ENCODE measurements at places on chromosomes 16 and 17.

- DNase-seq = peak; percentile 76
Observed at GRCh38 chr16:89696670-89697128, 4.8 kb downstream of the SPATA2L start.

DNA sequence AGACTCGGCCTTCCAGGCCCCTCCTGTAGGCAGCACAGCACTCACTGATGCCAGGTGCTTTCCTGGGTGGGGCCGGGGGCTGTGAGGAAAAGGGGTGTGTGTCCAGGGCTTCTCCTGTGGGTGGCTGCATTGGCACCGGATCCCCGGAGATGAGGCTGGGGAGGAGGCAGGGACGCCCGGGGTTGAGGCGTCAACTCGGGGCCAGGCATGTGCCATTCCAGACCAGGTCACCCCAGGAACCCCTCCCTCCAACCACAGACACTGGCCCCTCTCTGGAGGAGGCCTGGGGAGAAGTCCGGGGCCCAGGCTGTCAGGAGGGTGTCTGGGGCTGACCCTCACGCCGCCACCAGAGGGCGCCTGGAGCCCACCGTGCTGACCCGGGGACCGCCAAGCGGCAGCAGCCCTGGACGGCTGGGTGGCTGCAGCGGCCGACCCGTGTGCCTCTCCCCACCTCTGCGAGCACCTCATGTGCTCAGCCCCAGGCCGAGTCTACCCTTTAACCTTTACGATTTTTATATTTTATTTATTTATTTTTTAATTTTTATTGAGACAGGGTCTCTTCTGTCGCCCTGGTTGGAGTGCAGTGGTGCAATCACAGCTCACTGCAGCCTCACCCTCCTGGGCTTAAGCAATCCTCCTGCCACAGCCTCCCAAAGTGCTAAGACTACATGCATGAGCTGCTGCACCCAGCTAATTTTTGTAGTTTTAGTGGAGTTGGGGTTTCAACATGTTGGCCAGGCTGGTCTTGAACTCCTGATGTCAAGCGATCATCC lies 3.2 kb upstream of the METRN start:
- DNase-seq = no peak

- DNase-seq = no peak
Observed at GRCh38 chr16:30738984-30739951, 9.0 kb upstream of the PHKG2 start.

GRCh38 chr17:72349491-72349995 lies 228.7 kb downstream of the SOX9 start:
- no peak for DNase-seq

DNA sequence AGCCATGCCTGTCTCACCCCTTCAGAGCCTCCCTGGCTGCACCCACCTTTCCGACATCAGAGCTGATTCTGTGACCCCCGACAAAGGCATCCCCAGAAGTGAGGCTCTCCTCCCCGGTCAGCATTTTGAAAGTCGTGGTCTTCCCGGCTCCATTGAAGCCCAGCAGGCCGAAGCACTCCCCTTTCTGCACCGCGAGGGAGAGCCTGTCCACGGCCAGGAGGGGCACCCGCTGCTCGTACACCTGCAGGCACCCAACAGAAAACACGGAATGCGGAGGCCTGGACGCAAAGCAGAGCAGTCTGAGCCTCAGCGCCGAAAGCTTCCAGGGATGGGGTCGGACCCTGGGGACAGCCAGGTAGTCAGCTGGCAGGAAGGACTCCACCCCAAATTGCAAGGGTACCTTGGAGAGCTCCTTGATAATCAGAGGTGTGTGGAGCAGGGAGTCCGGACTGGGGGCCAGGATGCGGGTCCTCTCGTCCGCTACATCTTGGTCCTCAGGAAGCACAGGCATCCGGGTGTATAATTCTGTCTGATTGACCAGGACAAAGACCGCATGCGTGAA lies 13.1 kb upstream of the RNPS1 start:
- DNase-seq = no peak

DNA sequence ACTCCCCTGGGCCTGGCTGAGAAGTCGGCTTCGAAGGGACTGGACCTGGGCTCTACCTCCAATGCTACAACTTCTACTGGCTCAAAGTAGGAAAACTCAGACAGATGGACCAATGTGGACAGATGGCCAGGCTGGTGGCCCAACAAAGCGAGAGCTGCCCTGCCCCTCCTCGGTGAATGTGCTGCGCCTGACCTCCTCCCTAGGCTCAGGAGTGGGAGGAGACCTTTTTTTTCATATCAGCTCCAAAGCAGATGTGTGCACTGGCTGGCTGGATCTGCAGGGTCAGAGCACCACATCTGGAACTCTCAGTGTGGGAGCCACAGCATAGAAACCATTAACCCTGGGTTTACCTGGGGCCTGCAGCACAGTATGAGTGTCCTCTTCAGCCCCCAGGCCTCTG lies 20.8 kb downstream of the ATP6V0D1 start:
- DNase-seq = no peak

GRCh38 chr16:2422123-2422867 lies 7.0 kb upstream of the CCNF start:
- DNase-seq = no peak

DNA sequence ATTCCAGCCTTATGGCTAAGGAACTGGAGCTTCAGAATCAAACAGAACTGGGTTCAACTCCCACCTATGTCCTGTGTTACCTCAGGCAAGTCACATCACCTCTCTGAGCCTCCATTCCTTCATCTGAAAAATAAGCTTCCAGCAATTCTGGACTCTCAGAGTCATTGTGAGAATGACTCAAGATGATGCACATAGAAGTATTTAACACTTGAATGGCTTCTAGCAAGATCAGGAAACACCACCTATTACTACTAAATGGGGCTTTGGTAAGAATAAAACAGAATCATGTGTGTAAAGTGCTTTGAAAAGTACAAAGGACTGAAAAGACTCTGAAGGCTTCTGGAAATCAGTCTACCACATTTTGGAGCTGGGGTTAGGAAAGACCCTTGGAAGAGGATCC lies 30.8 kb upstream of the CALB2 start:
- no peak for DNase-seq

- DNase-seq = no peak
Observed at GRCh38 chr17:32355649-32356377, 5.9 kb downstream of the ZNF207 start.

GRCh38 chr17:57108671-57109392 lies 23.8 kb downstream of the AKAP1 start:
- no peak for DNase-seq

DNA sequence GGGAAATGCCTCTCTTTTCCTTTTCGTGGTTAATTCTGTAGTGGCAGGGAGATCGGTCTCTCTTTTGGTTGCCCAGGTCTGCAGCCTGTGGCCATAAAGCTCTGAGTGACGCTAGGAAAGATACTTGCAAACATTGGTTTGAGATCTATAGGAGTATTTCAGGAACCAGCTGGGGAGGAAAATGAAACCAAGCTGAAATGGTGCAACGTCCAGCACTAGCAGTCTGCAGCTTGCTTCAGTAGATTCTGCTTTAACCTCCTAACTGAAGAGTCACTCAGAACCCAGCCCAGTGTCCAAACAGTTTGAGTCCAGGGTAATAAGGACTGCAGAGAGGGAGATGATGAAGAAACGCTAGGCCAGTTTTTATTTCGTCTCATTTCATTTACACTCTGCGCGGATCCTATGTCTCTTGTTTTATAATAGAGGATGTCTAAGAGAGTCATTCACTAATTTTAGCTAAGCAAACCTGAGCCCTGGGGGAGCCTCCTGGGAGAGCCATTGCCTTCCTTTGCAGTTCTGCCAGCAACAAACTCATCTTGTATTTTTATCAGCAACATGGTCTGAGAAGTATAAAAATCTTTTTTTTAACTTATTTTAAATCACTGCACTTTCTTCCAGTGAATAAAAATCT lies 12.0 kb downstream of the SP2 start:
- no peak for DNase-seq

DNA sequence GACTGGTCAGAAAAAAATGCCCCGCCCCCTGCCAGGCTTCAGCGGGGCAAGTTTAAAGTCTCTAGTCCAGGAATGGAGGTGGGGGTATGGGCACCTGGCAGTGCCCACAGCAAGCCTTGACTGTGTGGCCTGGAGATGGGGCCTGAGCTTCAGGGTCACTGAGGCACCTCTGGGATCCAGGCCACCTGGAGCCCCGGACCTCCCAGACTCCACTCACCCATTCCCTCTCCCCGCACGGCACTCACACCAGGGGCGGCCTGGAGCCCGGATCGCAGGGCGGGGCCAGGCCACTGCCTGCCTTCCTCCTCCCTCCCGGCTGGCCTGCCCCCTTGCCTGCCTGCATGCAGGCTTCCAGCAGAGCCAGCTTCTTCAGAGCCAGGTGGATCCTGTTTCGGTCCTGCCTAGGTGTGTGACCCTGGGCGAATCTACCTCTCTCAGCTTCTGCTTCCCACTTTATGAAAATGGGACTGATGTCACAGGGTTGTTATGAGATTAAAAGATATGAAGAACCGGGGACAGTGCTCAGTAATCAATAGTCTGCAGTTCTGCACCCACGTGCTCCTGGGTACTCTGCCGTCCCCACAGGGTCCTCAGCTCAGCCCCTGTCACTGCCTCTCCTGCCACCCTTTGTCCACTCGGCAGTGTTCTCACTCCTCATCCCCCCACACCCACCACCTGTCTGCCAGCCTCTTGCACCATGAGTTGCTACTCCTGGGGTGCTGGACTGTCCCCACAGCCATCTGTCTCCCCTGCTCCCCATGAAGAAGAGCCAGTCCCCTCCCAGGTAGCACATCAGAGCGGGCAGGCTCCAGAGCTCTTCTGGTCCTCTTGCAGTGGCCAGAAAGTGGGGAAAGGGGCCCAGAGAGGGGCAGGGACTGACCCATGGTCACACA lies 1.2 kb upstream of the TCAP start:
- DNase-seq = no peak

DNA sequence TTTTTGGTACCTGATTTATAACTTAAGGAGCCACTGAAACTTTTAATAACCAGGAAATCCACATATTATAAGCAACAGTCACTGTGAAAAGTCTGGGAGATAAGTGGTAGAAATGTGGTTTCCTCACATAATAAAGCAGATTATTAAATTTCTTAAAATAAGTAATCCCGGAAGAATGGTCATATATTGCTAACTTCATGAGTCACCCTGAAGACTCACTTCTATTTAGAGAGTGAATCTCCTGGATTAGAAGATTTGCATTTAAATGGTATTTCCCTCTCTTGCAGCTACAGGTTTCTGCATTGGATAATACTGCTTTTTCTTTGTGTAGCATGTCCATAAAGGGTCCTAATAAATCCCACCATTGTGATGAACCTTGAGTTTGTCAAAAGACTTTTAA lies 1286.8 kb upstream of the CDH8 start:
- DNase-seq = no peak

DNA sequence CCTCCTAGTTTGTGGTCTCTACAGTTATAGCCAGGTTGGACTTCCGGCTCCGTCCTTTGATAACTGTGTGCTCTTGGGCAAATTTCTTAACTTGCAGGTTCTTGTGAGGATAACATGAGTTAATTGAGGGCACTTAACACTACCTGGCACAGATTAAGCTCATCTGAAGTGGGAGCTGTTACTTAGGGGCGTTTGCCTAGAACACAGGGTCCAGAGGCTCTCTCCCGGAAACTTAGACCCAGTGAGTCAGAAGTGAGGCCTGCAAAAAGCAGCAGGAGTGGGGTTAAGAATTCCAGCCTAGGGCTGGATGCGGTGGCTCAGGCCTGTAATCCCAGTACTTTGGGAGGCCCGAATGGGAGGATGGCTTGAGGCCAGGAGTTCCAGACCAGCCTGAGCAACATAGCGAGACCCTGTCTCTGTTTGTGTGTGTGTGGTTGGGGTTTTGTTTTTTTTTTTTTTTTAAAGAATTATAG lies 1.4 kb downstream of the MVP start:
- no peak for DNase-seq

All from pancreas (tissue), 10 donors.